ENCODE measurements at places on chromosomes 6 and 20.

DNA sequence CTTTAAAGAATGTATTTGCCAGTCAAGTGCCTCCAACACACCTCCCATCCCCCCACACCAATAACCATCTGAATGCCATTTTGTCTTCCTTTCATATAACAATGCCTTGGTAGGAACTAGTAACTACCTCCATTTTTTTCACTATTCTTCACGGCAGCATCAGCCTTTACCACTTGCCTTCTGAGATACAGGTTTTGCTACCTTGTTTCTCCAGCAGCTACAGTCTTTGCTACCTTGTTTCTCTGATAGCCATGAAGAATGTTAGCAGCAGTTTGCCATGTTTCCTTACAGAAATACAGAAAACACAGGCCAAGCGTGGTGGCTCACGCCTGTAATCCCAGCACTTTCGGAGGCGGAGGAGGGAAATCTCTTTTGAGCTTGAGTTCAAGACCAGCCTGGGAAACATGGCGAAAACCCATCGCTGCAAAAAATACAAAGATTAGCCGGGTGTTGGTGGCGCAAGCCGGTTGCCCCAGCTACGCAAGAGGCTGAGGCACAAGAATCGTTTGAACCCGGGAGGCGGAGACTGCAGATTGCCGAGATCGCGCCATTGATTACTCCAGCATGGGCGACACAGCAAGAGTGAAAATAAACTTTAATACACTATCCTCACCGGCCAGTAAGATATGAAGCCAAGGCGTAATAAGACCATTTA lies 100.9 kb downstream of the HFE start:
- no peak for DNase-seq

DNA sequence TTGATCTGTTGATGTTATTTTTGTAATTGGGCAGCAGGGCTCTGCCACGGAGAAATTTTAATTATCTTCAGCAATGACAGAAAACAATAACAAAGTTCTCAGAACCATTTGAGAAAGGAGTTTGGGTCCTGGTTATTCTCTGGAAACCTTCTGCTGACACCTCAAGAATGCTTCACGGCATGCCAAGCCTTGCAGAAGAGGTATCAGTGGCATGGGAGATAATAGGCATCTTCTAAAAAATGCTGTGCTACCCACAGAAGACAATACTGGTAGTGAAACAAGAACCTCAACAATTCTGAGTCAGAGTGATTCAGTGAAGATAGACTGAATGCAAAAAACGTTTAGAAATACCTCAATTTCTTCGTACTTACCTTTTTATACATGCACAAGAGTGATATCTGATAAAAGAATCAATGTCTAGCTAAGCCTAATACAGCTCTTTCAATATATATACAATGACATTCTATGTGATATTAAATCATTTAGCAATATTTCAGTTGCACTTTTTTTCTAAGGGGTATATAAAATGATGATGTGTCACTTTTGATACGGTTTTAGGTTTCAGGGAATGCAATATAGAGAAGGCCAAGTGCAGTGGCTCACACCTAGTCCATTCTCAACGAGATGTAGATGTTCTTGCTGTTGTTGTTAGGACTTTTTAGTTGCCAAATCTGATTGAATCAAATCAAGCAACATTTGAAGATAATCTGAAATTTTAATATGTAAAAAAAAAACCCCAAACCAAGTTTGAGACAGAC lies 110.4 kb upstream of the COL21A1 start:
- no peak for DNase-seq

GRCh38 chr6:55953335-55953734 lies 77.9 kb upstream of the BMP5 start:
- DNase-seq = no peak

GRCh38 chr20:43798291-43799149 lies 71.7 kb upstream of the GTSF1L start:
- DNase-seq = no peak

DNA sequence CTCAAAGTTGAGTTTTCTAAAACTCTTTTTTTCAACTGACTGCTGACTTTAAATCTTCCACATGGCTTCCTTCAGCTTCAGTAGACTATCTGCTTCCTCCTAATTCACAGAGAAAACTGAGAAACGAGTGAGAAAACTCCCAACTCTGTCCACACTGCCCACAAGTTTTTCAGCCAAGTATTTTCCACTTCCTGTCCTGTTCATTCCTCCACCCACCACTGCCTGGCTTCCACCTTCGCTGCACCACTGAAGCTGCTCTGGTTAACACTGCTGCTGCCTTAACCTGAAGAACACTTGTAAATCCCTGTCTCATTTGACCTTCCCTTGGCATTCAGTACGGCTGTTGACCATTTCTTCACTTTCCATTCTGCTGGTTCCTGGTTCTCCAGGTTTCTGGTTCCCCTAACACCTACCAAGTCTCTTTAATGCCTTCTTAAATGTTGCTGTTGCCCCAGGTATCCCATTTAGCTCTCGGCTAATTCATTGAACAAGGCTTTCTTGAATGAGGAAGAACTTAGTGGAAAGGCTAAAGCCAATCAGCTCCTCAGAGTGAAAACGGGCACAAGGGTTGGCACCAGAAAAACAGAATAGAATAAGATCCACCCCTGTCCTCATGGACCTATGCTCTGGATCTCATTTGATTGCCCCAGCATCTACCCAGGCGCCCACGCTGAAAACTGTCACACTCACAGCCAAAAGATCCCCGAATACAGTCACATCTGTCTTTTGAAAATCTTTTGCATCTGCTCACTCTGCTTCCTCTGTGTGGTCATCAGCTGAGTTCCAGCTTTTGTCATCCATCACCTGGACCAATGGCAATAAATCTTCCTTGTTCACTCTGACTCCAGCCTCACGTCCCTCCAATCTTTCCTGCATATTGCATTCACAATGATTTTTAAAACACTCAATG lies 104.4 kb upstream of the TAB2 start:
- peak; percentile 19 for DNase-seq
